ENCODE measurements at places on chromosomes 7 and 10.

- peaks cover 4% of the 10 kb centered on the region for H3K4me1 ChIP-seq
- no peak within 1 kb of the TSS for H3K27ac ChIP-seq
- DNase-seq: peak; percentile 51
- H3K4me3 ChIP-seq: peak within 1 kb of the TSS; percentile 58
- H3K27me3 ChIP-seq: peaks cover 4% of the 10 kb centered on the region
These were observed at the start of gene VSTM4 for GRCh38 chr10:49115015-49115795. VSTM4 (minus strand) TSS chr10:49115522; CDS start chr10:49115485, 37 bp downstream.

- DNase-seq: no peak
- H3K27me3 ChIP-seq: no peaks in the 10 kb centered on the region
- H3K4me3 ChIP-seq: no peak overlapping the region
- H3K4me1 ChIP-seq: no peaks in the 10 kb centered on the region
- H3K27ac ChIP-seq: no peak overlapping the region
These were observed 16.2 kb downstream of the DNAJB9 start for GRCh38 chr7:108585843-108586242.

GRCh38 chr7:128827971-128828711, 2.1 kb upstream of the FLNC start:
- H3K4me3 ChIP-seq: no peak overlapping the region
- no peaks in the 10 kb centered on the region for H3K36me3 ChIP-seq
- no peak for DNase-seq
- H3K27ac ChIP-seq: no peak overlapping the region
- no peaks in the 10 kb centered on the region for H3K27me3 ChIP-seq

DNA sequence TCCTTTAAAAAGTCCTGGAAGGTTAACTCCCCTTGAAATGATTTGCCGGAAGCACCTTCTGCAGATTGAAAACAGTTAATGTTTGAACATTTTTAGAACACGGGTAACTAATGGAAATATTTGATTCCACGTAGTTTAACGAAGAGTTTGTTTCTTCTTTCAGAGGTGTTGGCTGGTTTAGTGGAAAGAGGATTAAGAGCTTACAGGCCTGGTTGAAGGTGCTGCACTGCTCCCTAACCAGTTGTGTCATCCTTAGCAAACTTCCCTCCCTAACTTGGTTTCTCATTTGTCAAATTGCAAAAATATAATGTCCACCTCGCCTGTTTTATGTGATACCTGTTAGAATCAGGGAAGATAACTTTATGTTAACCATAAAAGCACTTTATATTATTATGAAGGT, 243.0 kb upstream of the FZD8 start:
- no peak for DNase-seq
- H3K27me3 ChIP-seq: peaks cover 3% of the 10 kb centered on the region
- no peaks in the 10 kb centered on the region for H3K36me3 ChIP-seq
- H3K4me1 ChIP-seq: no peaks in the 10 kb centered on the region
- no peak overlapping the region for H3K4me3 ChIP-seq
- no peak overlapping the region for H3K27ac ChIP-seq

DNA sequence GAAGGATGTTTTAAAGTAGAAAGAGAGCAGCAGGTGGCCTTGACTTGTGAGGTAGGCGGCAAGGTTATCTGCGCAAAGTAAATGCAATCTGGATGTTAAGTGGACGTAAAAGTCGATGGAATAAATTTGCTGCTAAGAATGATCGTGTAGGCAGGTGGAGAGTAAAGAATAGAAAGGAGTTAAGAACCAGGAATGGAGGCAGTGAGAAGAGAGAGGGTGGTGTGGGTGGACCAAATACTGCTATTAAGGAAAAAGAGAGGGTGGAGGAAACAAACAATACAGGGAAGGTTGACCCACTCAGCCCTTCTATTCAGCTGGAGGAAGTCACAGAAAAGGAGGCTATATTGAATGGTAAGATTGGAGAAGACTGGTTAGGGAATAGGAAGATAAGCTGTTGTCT, 1.9 kb upstream of the CUL1 start:
- DNase-seq: no peak
- H3K27ac ChIP-seq: no peak overlapping the region
- peaks cover 18% of the 10 kb centered on the region for H3K4me1 ChIP-seq

- peaks cover 8% of the 10 kb centered on the region for H3K4me1 ChIP-seq
- DNase-seq: no peak
- peak overlapping the region; percentile 35 for H3K4me3 ChIP-seq
- no peaks in the 10 kb centered on the region for H3K27me3 ChIP-seq
- peak overlapping the region; percentile 93 for H3K27ac ChIP-seq
These were observed 135.3 kb downstream of the ARHGAP22 start for GRCh38 chr10:48469516-48470020.

Data from common myeloid progenitor, CD34-positive (primary cell).